ENCODE measurements at places on chromosomes 13 and 19.

GRCh38 chr19:18896421-18896841 lies 473 bp upstream of the CERS1 start:
- no peak for DNase-seq

- DNase-seq, result no peak
These were observed 269.6 kb downstream of the DNAJC15 start for GRCh38 chr13:43293008-43293407.

DNA sequence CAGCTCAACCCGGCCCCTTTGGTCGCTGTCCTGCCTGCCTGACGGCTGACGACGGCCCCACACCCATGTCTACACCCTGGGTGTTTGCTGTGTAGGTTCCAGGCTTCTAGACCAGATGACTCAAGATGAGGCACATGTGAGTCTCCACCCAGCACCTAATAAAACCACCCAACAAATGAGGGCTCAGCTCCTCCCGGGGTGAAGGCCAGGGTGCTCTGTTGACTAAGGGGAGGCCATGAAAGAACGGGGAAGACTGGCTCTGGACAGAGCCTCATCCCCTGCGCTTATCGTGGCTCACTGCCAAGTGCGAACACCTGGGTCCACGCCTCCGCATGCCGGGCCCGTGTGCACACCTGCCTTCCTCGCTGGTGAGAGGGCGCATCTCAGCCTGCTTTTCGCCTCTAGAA lies 39.6 kb downstream of the COL4A2 start:
- DNase-seq, result no peak

DNA sequence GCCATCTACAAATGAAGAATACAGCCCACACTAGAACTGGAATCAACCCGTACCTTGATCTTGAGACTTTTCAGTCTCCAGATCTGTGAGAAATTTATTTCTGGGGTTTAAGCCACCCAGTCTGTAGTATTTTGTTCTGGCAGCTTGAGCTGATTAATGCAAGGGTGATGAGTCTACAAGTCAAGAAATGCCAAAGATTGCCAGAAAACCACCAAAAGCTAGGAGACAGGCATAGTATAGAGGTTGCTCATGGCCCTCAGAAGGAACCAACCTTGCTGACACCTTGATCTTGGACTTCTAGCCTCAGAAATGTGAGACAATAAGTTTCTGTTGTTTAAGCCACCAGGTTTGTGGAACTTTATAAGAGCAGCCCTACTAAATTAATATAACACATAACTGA lies 428.2 kb upstream of the KLF12 start:
- no peak for DNase-seq

GRCh38 chr13:29523199-29523961 lies 72.1 kb downstream of the SLC7A1 start:
- no peak for DNase-seq

GRCh38 chr13:27016875-27017274 lies 154.7 kb downstream of the USP12 start:
- DNase-seq, result no peak

GRCh38 chr19:55901369-55902079 lies 30.6 kb downstream of the NLRP13 start:
- no peak for DNase-seq

DNA sequence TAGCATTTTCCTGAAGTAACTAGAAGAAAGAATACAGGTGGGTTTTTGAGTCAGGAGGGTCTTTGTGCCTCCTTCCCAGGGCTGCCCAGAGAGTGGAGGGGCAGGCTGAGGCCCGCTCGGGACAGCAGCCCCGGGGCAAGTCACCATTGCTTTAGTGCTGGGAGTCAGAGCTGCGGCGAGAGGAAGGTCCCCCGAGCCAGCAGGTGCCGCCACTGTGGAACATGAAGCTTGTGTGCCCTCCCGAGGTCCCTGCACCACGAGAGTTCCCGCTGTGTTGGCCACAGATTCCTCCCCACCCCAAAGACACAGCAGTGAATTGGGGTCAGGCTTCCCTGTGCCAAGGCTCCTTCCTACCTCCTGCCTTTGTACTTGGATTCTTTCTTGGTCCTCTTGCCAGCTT lies 50.9 kb upstream of the TEX29 start:
- DNase-seq, result no peak

- no peak for DNase-seq
These were observed 18.0 kb upstream of the CD70 start for GRCh38 chr19:6608940-6609339.

- DNase-seq, result no peak
These were observed 12.6 kb upstream of the METTL21C start for GRCh38 chr13:102707467-102707866.

Measured in memory B cell (primary cell).